NCI-H2029 (cell line): ENCODE measurements at places on chromosomes 12 and 14.

DNA sequence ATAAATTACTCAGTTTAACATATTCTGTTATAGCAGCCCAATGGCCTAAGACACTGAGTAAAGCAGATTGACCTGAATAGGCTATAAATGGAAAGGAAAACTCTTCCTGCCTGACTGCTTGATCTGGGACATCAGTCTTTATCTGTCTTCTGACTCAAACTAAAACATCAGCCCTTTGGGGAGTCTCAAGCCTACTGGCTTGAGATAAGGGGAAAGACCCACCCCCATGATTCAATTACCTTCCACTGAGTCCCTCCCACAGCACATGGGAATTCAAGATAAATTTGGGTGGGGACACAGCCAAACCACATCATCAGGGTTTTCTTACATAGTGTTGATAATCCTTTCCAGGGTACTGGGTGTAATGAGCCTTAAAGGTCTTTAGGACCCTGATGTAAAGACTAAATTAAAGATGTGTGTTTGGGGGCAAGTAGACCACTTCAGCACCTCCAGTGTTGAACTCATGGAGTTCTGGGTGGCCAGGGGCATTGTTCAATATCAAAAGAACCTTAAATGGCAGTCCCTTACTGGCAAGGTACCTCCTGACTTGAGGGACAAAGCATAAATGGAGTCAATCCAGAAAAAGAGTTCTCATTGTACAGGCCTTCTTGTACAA lies 67.8 kb downstream of the TSHR start:
- no peak for DNase-seq

DNA sequence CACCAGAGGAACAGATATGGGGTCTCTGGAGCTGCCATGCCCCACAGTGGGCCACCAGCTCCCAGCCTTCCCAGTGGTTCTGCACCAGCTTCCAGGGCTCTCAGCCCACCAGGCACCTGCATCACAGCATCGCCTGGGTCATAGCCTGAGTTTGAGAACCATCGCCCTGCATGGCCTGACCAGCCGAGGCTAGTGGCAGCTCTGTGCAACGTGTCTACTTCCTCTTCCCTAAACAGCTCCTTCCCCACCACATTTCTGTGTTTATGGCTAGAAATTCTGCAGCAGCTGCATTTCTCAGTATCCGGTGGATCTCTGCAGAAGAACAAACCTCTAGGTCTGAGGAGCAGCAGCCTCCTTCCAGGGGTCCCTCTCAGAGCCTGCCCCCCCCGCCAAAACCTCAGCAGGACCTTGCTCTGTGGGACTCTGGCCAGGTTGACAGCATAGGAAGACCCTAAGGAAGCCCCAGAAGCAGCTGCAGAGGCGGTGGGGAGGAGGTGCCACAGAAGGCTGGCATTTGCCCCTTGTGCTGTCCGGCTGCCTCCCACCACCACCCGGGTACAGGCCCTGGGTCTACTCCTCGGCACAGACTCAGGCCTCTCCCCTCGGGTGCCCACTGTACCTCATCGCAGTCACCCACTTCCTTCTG lies 47.7 kb downstream of the PSMA6 start:
- no peak for DNase-seq

- peak; percentile 35 for DNase-seq
Observed at GRCh38 chr12:30706476-30706875, 10.8 kb upstream of the IPO8 start.

- no peak for DNase-seq
Observed at GRCh38 chr14:68094752-68095151, 275.2 kb downstream of the RAD51B start.

GRCh38 chr14:73754911-73755360 lies 40.8 kb upstream of the PNMA1 start:
- no peak for DNase-seq

DNA sequence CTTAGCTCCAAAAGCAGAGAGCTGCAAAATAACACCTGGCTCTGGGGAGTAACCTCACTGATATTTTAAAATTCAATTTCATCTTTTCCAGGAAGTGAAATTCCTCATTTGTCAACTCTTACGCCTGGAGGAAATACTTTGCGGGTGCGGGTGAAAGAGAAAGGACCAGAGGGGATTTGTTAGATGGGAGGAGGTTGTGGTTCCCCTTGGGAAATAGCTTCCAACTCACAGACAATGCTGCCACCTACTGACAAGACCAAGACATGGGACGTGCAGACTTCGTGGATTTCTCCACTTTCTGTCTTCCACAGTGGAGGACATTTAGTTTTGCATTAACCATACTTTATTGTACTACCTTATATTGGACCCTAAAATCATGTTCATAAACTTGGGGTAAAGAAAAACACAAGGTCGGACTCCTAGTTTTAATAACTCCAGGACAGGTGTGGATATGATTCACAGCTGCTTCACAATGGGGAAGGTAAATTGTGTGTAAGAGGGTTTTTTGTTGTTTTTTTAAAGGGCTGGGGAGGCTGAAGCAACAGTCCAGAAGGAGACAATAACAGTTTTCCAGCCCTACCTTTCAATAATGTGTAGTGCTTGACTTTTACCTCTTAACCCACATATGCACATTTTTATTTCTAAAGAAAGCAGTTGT lies 10.8 kb downstream of the FBXL14 start:
- DNase-seq = peak; percentile 75

DNA sequence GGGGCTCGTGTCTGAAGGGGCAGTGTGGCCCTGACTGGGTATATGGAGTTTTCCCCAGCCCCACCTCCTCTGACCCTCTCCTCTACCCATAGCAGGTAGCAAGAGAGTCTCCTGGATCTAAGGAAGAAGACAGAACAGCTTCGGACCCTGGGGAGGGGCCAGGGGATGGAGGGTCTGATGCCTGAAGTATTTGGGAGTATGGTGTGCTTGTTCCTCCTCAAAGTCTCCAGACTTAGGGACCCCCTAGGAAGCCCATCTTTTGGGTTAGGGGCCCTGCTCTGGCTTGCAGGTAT lies 579 bp upstream of the HOXC8 start:
- DNase-seq = no peak

GRCh38 chr14:68633131-68633991 lies 159.5 kb downstream of the ZFP36L1 start:
- no peak for DNase-seq

- DNase-seq = no peak
Observed at GRCh38 chr12:49470986-49471385, 67.8 kb upstream of the KCNH3 start.

- DNase-seq = no peak
Observed at GRCh38 chr14:99382781-99383471, 97.7 kb downstream of the SETD3 start.

GRCh38 chr12:15584366-15585041 lies 204.7 kb downstream of the EPS8 start:
- no peak for DNase-seq

GRCh38 chr12:5988659-5989116 lies 43.6 kb upstream of the ANO2 start:
- peak; percentile 56 for DNase-seq

- peak; percentile 90 for DNase-seq
Observed at GRCh38 chr12:3119756-3120601, 42.8 kb downstream of the TSPAN9 start.

DNA sequence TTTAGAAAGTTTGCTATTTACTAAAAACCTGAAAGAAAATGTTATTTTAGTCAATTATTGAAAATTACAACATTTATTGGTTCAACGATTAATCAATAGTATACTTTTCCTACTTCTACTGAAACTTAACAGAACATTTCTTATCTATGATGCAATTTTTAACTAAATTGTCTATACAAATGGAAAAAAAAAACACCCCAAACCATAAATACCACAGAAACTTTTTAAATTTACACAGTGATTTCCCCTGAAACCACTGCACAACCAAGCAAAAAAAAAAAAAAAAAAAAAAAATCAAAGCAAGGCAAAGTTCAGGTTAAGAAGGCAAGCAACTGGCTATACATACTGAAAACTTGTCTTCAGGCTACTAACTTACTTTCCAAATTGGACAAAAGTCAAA lies 71.9 kb upstream of the POC1B start:
- no peak for DNase-seq

- no peak for DNase-seq
Observed at GRCh38 chr14:23434488-23435222, 805 bp downstream of the MYH7 start.

DNA sequence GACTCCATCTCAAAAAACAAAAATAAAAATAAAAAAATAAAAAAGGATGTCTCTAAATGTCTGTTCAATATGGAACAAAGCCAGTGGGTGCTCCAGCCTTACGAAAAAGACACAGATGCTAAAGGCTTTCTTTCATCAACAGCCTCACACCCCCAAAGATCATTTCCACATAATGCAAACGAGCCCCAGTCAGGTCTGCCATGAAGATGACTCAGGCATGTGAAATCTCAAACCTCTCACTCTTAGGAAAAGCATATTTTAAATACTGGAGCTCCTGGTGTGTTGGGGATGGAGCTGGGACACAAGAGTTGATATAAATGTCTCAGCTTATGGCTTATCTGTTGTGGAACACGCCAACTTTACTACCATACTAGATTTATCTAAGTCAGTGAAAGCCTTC lies 49.9 kb upstream of the PLXNC1 start:
- no peak for DNase-seq

DNA sequence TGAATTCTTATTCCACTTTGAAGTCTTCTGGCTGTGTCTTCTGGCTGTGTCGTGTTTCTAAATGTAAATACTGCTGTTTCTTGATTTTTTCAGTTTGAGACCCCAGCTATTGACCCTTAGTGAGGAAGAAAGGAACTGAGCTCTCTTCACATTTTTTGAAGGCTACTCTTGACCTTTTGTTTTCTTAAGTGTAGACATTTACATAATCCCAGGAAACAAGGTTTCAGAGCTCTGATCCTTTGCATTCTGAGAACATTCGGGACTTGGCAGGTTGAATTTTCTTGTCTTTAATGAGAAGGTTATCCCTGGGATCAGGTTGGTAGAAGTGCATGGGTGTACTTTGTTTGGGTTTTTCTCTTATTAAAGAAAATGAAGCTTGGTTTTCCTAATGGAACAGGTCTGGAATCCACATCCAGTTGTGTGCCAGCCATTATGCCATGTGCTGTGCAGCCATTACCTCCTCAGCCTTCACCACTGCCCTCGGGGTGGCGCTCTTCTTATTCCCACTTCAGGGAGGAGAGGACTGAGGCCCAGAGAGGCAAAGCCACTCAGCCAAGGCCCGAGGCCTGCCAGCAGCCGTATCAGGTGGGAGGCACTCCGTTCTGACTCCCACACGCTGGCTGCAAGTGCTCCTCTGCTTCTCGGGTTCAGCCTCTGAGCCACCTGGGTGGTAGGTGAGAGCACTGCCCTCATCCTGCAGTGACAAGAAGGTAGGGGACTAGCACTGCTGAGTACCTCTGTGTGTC lies 120.9 kb downstream of the BEGAIN start:
- DNase-seq = no peak
